ENCODE measurements at places on chromosomes 3 and 15.
A peak's percentile ranks its signal among the peaks of the same experiment; 100 is the strongest.

DNA sequence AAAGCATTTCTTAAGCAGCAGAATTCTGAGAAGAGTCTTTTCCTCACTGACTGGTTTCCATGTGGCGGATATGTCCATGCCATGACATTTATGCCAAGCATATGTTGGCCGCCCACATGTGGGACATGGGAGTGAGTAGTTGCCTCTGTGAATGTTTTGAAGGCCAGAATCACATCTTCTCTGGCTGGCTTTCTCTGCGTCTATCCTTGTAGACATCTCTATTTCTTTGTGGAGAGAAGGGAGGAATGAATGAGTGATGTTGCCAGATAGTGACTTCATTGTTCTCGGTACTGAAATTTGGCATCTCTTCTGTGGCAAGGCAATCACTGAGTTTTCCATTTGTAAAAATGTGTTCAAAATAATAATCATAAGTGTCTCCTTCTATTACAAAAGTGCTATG, 316.0 kb downstream of the CLSTN2 start:
- no peak for DNase-seq

- no peak for DNase-seq
Measured at GRCh38 chr3:95343767-95344166, 1280.9 kb downstream of the NSUN3 start.

- DNase-seq, result no peak
Measured at GRCh38 chr3:190024912-190025311, 95.8 kb downstream of the P3H2 start.

- DNase-seq, result no peak
Measured at GRCh38 chr3:110905121-110905520, 166.5 kb upstream of the NECTIN3 start.

- DNase-seq, result no peak
Measured at GRCh38 chr3:45362758-45363157, 25.6 kb upstream of the LARS2 start.

DNA sequence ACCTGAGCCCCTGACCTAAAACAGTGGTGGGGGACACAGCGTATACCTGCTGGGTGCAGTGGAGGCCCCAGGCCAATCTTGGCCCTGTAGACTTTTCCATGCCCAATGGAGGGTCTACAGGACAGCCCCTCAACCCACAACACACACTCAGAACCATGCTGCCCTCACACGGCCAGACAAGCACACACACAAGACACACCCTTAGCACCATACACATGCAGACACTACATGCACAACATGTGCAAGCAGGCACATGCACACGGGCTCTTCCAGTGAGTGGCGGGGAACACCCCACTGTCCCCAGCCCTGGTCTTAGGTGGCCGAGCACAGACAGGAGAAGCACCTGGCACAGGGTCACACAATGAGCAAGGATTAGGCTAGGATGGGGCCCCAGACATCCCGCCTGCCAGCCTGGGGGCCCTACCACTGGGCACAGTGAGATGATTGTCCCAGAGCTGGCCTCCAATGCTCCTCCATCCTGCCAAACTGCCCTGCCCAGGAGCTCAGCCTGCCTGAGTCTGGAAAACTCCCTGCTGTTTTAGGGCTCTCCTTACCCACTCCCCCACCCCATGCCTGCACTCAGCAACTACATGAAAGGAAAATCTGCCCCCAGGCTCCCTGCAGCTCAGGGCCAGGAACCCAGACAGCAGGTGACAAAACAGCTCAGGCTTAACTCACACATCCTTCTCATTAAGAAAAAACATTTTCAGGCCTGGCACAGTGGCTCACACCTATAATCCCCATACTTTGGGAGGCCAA, 15.8 kb downstream of the IQSEC1 start:
- DNase-seq, result no peak

GRCh38 chr15:77409259-77410156, 10.4 kb downstream of the PEAK1 start:
- DNase-seq, result peak; percentile 27

- DNase-seq, result no peak
Measured at GRCh38 chr15:61724251-61724939, 335.9 kb downstream of the VPS13C start.

GRCh38 chr3:65545429-65545828, 493.3 kb downstream of the MAGI1 start:
- no peak for DNase-seq

GRCh38 chr3:187014417-187014864, 84.1 kb downstream of the ST6GAL1 start:
- DNase-seq, result no peak

GRCh38 chr3:10867384-10867783, 51.4 kb downstream of the SLC6A11 start:
- DNase-seq, result no peak

- DNase-seq, result no peak
Measured at GRCh38 chr3:178966299-178967176, 105.1 kb downstream of the ZMAT3 start.

Measured in CD4-positive, alpha-beta T cell treated with Interleukin-6 at 100 ng/mL for 8 hours (primary cell).